ENCODE measurements at places on chromosomes 11 and 22.

DNA sequence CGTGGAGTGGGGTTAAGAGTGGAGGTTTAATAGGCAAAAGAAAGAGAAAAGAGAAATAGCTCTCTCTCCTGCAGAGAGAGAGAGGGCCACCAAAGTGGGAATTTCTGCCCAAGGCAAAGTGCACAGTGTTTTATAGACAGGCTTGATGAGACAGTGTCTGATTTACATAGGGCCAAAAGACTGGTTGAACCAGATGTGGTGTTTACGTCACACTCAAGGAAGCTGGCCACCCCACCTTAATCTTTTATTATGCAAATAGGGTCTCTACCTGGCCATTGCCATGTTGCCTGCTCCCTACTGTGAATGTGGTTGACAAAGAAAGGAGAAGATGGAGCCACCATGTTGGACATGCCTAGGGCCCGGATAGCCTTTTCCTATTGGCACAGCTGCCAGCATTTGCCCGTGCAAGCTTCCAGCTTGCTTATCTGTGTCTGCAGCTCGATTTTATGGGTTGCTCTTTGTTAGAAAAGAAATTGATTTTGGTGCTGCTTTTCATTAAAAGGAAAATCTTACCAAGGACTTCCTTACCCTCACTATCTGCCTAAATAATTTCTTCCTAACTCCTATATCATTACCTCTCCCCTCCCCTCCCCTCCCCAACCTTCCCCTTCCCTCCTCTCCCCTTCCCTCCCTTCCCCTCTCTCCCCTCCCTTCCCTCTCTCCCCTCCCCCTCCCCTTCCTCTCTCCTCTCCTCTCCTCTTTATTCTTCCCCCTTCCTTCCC lies 436.0 kb downstream of the NELL1 start:
- no peak for DNase-seq

DNA sequence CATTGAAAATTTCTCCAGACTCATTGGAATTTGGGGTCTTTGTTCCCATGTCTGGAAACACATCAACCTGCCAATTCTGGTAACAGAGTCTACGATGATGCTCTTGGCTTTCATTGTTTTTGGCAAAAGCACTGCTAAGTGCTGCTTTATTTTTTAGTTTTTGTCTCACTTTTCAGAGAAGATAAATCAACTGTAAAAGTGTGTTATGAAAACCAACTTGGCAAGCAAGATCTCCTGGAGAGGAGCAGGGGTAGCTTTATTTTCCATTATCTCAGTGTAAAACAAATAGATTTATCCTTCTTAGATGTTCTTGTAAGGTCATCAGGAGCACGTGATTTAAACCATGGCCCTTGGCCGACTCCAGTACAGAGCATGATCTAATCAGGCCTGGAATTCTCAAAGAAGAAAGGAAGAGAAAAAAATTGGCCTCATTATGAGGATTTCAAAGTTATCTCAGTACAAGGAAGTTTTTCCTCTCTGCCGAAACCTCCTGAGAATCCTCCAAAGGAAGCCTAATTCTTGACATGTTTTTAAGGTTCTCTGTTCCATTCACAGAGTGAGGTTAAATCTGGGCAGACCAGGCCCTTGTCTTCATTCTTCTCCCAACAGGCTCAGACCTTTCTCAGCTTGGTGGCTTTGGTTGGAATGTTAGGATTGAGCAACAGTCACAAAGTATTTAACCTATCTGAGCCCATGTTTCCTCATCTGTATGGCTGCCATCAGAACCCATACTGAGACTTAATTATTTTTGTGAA lies 16.4 kb upstream of the PAMR1 start:
- DNase-seq = no peak

DNA sequence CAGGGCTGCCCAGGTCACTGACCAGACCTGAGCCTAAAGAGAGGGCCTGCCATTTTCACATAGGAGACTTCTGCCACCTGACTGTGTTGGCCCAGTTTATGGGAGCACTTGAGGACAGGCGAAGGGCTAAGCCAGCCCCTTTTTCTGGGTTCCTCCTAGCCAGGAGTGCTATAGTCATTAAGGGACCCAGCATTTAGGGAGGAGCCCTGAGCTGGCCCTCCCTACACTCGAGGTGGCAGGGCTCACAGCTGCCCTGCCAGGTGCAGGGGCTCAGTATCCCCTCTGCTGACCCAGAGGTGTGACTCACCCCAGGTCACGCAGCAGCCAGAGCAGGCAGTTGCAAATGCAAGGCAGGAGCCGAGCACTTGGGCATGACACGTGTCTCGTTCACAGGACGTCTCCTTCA lies 86.3 kb upstream of the CRYBB3 start:
- DNase-seq = no peak

GRCh38 chr11:122984186-122985011 lies 2.8 kb upstream of the BSX start:
- DNase-seq = no peak

DNA sequence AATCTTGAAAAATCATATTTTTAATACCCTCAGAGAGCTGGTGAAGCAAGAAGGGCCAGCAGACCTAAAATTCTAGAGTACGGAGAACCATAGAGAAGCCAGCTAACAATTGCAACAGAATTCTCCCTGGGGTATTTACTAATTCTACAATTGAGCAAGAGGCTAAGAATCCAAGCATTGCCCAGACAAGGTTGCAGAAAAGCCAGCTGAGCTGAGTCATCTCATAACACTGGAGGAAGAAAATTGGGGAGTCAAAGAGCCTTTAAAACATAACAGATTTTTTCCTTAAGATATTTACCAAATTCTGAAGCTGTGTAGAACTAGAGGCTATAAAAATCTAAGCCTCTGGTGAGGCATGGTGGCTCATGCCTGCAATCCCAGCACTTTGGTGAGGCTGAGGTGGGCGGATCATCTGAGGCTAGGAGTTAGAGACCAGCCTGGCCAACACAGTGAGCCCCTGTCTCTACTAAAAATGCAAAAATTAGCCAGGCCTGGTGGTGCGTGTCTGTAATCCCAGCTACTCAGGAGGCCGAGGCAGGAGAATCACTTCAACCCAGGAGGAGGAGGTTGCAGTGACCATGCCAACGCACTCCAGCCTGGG lies 13.6 kb upstream of the TMEM216 start:
- no peak for DNase-seq

DNA sequence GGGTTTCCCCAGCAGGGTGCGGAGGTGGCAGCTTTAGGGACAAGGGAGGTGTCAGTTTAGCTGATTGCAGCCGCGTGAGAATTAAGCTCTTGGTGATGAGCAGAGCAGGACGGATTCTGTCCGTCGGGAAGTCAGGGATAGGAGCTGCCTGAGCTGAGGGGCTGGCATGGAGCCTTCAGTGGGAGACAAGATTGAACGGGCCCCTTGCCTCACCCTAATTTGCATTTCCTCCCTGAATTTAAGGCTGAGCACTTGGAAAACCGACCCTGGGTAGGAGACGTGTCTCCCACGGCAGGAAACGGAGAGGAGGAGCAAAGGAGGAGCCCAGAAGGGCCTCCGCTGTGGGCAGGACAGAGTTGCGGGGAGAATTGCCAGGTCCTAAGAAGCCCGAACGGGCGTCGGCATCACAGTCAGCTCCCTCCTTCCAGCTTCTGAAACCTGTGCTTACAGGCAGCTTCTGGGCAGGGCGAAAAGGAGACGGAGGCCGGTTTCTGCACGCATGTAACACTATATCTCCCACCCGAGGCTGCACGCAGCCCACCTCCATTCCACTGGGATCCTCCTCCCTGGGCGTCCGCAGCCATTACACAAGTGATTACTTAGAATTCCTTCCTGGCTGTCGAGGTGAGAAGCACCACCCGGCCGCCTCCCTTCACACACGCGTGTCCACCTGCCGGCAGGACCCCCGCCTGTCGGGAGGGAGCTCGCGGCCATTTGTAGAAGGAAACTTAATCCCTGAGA lies 345.8 kb downstream of the BRD1 start:
- no peak for DNase-seq
